ENCODE measurements at places on chromosomes 6 and 20.
A peak's percentile ranks its signal among the peaks of the same experiment; 100 is the strongest.

- peak; percentile 39 for DNase-seq
These were observed 37.1 kb downstream of the SUN5 start for GRCh38 chr20:32966881-32967781.

- DNase-seq, result no peak
These were observed 843 bp upstream of the HEY2 start for GRCh38 chr6:125748406-125749172.

DNA sequence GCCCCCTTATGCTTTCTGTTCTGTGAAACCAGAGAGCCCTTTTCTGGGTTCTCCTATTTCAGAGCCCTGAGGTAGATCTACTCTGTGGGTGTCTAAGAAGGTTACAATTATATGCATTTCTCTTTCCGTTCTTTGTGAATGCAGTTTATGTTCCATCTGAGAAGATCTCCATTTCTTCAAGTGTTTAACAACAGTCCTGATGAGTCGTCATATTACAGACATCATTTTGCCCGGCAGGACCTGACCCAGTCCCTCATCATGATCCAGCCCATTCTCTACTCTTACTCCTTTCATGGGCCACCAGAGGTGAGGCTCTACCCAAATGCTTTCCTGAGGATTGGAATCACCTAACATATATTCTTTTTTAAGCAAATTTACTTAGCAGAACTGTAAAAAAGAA, 18.8 kb upstream of the SMIM26 start:
- DNase-seq, result no peak

DNA sequence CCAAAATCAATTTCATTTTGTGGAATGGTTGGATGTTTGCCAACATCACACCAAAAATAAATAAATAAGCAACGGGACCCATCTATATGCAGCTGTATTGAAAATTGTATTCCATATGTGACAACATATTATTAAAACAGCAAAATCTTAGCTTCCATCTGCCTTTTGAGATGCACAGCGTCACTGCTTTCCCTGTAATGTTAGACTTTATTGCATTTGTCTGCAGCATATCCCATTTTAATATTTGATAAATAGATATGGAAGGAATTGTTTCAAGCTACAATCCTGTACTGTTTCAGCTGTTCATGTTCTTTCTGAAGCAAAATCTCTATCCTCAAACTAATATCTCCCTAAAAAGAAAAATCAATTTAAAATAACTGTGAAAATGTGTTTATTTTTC, 509.1 kb downstream of the PKHD1 start:
- no peak for DNase-seq

GRCh38 chr6:35267446-35267845, 7.9 kb downstream of the ZNF76 start:
- DNase-seq, result no peak

All from stimulated activated naive CD4-positive, alpha-beta T cell treated with Interleukin-2 at 50 U/mL for 16 hours (primary cell).